ENCODE measurements at places on chromosomes 13 and 19.

- DNase-seq: no peak
These were observed 1.7 kb upstream of the CRLF1 start for GRCh38 chr19:18608102-18608804.

DNA sequence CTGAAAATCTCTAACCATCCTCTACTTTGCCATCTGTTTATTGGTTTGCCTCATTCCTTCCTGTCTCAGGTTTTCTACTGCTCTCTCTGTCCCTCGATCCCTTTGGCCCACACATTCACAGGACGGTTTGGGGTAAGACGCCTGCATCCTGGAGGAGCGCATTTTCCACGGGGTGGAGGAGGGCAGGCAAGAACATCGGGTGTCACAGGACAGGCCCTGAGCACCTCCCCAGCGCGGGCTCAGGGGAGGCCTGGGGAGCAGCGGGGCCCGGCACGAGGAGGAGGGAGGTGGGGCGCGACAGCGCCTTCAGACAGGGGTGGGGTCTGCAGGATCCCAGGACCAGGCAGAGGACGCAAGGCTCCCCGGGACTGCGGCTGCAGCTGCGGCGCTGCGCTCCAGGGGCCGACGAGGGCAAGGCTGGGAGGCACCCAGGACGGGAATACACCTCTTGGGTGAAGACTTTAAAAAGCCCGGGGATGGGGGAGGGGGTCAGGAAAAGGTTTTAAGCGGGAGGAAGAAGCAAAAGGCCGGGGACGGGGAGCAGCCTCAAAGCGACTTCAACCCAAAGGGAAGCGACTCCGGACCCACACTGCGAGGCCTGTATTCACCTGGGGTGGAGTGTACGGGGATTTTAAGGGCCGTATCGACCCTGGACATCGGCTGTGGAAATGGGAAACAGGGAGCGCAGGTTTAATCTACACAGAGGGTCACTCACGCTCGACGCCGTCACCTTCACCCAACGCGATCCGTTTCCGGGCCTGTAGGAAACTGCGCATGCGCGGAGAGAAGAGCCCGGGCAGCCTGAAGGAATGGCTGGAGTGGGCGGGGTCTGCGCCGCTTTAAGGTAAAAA is at the start of gene ZNF415:
ZNF415 (minus strand) TSS at position 770 of the 851 bp plus-strand sequence. CDS start 10,234 bp downstream, outside the sequence.
- DNase-seq: peak; percentile 74

GRCh38 chr13:69287050-69287698 is 820.5 kb upstream of the ATXN8OS start:
- DNase-seq: no peak

DNA sequence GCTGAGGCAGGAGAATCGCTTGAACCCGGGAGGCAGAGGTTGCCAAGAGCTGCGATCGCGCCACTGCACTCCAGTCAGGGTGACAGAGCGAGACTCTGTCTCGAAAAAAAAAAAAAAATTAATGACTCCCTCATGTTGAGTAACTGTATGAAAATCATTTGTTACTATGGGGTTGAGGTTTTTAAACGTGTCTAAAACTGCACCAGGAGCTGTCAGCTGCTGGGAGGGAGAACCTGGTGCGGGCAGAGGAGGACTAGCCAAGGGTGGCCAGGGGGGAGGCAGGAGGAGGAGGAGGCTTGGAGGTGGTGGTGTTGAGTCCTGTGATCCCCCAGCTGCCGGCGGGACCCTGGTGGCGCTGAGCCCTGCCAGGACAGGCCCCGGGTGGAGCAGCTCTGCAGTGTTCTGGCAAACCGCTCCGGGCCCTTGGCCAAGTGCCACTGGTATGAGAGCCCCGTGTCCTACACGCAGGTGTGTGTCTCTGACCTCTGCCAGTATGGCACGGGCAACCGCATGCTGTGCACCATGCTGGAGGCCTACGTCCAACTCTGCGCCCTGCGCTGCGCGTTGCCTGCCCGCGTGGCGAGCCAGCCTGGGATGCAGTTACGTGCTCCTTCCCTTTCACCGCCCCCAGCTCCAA is 17.1 kb upstream of the FXYD3 start:
- DNase-seq: no peak

GRCh38 chr19:35247526-35248309 is 1.1 kb upstream of the LSR start:
- peak; percentile 94 for DNase-seq

DNA sequence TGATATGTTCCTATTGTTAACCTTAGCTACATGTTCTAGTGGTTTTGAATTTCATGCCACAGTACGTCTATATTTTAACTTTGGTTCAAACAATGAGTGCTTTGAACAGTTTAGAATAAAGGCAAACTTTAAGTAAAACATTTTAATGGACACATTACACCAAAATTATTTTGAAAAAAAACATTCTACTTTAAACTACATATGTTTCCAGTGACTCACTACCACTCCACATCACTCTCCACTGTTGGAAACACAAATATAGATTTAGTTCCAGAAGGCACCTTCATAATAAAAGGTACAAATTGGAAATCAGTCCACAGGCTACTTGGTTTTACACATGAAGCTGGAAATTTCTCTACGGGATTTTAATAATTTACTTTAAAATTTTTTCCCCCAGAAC is 373.5 kb downstream of the MYO16 start:
- no peak for DNase-seq

DNA sequence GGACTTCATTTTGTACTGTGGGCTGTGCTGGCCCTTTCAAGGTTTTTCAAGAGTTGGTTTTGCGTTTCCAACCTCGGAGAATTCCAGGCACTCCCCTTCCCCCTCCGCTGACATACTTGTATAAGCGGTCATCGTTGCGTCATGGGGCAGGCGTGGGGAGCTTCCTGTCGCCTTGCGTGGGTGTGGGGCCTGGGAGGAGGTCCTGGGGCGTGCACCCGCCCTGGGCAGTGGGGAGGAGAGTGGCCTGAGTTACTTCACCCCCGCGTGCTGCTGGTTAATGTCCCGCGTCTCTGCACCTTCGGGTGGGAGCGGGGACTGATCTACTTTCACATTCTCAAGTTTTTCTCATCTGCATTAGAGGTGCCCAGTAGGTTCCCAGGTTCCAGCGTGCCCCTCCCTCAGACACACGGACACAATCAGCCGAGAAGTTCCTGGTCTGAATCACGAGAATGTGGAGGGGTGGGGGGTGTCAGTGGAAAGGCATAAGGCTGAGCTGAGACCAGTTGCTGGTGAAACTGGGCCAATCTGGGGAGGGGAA is 4.1 kb downstream of the IER2 start:
- DNase-seq: peak; percentile 91

- no peak for DNase-seq
These were observed 137.0 kb downstream of the DLEU7 start for GRCh38 chr13:50706505-50706904.

DNA sequence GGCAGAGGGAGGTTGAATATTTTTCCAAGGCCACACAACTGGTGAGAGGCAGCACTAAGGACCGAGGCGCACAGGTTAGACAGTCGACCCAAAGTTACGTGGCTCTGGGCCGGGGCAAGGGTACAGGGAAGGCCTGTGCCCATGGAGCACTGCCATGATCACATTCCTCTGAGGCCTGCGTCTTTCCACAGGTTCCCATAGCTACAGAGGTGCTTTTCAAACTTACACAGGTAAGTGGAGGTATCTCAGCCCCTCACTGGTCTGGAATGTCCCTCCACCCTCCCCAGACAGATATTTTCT is 814 bp downstream of the ZNF211 start:
- peak; percentile 4 for DNase-seq

DNA sequence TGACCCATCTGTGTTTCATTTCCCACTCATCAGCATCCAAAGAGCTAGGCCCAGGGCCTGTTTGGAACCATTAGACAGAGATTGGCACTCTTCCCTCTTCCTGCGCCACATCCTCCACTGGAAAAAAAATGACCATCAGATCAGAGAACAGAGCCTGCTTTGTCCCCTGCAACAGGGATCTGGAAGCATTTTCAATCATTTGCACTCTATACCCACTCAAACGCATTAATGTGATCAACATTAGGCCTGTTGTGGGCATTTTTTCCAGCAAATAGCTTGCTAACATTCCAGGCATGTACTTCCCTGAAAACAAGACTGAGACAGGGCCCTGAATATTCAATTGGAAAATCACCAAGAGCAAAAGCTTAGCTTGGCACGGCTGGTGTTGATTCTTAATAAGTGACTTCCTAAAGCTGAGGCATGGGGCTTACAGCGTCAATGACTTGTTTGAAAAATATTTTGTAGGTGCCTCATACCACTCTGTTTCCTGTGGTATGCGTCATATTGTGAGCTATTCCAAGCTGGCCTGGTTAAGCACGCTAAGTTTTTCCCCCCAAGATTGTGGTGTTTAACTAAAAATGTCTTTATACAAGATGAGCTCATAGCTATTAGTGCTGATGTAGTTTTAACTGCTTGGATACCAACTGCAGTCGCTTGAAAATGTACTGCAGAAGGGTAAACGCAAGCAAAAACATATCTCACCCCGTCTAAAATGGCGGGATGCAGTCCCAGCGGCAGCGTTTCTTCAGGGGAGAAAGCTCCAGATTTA is 404.4 kb downstream of the SPRY2 start:
- DNase-seq: no peak

DNA sequence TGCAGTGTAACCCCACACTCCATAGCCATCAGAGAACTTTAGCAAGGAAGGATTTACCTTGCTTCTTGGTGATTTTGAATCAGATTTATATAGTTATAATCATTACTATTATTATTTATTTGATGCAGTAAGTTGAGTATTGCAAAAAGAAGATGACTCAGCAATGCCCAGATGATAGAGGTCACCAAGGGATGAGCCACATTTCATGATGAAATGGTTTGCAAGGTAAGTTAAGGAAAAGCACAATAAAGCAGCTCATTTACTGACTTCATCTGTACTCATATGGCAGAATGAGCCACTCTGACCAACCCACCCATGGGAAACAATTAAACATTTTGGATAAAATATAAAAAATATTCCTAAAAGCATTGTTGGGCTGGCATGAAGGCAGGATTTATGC is 59.1 kb downstream of the AKAP11 start:
- no peak for DNase-seq

DNA sequence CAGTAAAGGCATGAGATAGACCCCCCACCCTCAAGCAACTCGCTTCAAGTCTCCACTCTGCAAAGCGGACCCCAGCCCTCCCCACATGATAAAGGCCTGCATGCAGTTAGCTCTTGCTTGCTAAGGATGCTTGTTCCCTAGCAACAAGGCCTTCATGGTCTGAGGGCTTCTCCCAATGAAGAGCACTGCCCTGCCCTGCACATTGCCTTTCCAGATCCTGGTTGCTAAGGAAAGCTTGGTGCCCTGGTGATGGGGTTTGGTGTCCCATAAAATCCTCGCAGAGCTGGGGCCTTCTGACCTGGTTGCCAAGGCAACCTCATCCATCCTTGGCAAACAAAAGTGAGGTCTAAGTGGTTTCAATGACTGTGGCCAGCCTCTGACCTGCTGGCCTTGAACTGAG is 6.0 kb downstream of the DBP start:
- no peak for DNase-seq

GRCh38 chr19:49895566-49896297 is 955 bp downstream of the IL4I1 start:
- DNase-seq: no peak

DNA sequence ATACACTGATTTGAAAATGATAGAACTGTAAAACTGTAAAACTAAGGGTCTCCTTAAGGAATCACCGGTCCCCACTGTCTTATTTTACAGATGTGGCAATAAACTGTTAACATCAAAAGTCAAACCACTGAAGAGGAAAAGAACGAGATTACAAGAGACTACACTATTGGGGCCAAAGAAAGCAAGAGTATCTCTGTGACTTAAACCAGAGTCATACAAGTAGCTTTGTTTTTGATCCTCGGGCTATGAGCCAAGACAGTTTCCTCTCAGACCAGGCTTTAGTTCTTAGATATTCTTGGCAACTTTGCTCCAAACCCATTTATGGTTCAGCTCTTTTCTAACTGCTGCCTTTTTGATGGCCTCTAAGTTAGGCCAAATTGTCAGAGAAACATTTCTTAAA is 113.8 kb downstream of the TBC1D4 start:
- no peak for DNase-seq

GRCh38 chr13:113992276-113993005 is 18.6 kb upstream of the C13orf46 start:
- no peak for DNase-seq

- DNase-seq: no peak
These were observed 3.1 kb downstream of the FUZ start for GRCh38 chr19:49809941-49810389.

- DNase-seq: no peak
These were observed 11.2 kb downstream of the HAS1 start for GRCh38 chr19:51712461-51713081.

DNA sequence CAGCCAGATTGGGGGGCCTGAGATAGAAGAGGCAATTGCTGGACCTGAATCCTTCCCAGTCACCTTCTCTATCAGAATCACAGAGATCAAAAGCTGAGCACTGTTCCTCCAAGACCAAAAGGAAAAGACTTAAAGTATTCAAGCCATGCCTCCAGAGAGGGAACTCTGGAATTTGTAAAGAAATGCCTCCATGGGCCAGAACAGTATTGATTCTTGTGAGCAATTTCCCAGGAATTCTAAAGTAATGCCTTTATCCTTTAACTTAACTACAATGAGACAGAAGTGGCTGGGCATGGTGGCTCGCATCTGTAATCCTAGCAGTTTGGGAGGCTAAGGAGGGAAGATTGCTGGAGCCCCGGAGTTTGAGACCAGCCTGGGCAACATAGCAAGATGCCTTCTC is 148.8 kb downstream of the FLT1 start:
- no peak for DNase-seq

DNA sequence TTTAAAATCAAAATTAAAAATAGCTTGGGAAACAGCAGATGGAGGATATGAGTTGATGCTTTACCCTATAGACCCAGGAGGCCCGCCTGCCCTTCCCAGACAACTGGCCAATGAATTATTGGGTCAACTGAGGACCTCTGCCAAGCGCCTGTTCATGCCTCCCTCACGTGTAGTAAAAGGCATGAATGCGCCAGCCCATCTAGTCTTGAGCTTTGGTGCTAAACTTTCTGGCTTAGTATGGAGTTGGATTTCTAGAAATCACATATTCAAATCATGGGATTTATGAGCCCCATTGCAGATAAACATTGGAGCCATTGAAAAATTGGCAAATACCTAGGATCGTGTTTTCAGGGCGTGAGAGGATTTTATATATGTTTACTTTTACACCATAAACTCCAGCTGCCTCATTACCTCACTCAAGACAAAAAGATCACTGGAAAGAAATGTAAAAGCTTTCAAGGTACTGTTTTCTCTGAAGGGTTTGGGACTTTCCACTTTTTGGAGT is 47.1 kb downstream of the COL4A2 start:
- no peak for DNase-seq

- DNase-seq: peak; percentile 74
These were observed 9.4 kb upstream of the CEACAM16 start for GRCh38 chr19:44689290-44690130.

- DNase-seq: no peak
These were observed 1.9 kb upstream of the FOXO1 start for GRCh38 chr13:40668335-40668734.

Measured in upper lobe of left lung (tissue), 6 donors.